CD8-positive, alpha-beta memory T cell (primary cell): ENCODE measurements at places on chromosomes 11 and 22. TPM values are rescaled to one million over a fixed set of nuclear protein-coding genes. Genes with fewer than 3 reads are reported as not detected.

Gene ZP1
- total RNA-seq: not detected

Gene MMP8
- not detected for total RNA-seq

Gene OOSP4B
- total RNA-seq: not detected

Gene DNAL4
- total RNA-seq: 9.6 TPM

Gene C11orf86
- total RNA-seq: not detected

Gene DRAP1
- 94.6 TPM for total RNA-seq

Gene SLCO2B1
- 0.98 TPM for total RNA-seq

Gene LARGE1
- total RNA-seq: 0.27 TPM

Gene BBS1
- total RNA-seq: 21.2 TPM

DNA sequence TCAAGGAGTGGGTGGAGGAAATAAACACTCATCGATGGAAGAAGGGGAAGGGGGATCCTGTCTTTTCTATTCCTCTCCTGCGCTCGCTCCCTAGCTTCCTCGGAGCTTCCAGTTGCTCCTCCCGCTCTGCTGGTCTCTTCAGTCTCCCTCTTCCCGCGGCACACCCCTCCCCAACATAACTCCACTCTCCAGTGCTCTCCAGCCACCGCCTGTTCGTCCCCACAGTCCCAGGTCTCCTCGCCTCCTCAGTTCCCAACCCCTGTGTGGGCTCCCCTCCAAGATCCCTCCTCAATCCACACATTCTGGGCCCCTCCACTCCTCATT is 438 bp downstream of the ZW10 start:
- DNase-seq: no peak

GRCh38 chr11:66851698-66852465 is 5.0 kb upstream of the LRFN4 start:
- DNase-seq: peak; percentile 13

DNA sequence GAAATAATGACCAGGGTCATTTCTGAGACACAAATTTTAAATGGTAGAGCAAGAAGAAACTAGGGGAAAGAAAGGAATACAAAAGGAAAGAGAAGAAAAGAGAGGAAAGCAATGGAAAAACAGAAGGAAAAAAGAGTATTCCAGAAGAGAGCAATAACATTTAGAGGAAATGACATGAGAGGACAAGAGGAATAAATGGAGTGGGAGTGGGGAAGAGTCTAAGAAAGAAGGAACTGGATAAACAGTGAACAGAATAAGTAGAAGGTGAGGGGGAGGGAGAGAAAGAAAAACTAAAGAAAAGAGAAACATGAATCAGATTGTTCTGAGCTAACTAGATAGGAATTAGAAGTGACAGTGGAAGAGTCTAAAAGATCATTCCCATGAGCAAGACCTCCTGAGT is 28.4 kb downstream of the PRDM10 start:
- no peak for DNase-seq

DNA sequence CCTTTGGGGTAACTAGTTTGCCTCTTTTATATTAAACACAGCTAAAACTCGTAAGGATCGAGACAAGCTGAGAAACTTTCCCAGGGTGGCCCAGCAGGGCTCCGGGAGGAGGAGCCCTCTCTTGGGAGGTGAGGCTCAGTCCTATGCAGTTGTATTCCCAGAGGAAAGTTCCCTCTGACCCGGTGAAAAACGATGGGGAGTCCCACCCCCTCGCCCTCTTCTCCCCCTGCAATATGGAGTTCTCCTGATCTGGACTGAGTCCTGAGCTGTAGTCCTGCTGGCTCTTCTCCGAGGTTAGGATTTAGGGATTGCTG is 1.3 kb downstream of the NTM start:
- no peak for DNase-seq

DNA sequence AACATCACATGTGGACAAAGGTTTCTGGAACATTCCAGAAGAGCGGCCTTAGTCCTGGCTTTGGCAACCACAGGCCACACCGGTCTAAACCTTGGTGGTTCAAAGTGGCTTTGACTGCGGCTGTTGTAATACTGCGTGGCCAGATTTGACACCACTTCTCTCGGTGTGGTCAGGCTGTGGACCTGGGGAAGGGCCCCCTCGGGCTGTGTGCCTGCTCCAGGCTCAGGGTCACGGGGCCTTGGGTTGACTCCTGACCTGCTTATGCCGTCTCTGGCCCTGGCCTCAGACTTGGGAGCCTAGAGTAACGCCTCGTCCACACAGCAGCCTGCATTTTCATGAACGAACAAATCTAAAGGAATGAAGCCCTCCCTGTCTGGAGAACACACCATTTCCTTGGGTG is 118.0 kb downstream of the PHF21B start:
- DNase-seq: no peak

DNA sequence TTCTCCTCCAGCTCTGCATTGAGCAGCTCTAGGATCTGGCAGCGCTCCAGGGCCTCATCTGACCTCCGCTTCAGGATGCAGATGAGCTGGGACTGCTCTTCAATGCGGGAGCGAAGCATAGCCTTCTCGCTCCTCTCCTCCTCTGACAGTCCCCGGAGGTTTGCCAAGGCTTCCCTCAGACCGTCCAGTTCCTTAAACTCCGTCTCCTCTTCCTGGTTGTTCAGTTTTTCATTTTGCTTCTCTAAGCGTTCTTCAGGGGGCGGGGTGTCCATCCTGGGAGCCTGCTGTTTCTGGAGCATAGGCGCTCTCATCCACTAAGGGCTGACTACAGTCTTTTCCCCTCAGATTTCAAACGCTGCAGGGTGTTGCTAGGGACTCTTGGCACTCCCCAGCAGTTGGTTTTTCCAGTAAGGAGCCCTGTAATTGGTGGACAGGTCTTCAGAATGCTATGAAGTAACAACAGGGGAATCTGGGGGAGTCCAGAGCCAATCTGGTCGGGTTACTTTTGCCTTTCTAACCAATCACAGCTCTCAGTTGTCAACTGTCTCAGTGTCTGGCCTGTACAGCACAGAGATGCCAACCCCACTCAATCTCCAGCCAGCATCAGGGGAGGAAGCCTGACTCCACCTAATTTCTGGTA is at the start of gene CCDC89:
Gene CCDC89, minus strand, starts transcription at position 376 of the 640 bp plus-strand sequence. Its CDS starts 65 bp downstream, at position 311.
- no peak for DNase-seq

DNA sequence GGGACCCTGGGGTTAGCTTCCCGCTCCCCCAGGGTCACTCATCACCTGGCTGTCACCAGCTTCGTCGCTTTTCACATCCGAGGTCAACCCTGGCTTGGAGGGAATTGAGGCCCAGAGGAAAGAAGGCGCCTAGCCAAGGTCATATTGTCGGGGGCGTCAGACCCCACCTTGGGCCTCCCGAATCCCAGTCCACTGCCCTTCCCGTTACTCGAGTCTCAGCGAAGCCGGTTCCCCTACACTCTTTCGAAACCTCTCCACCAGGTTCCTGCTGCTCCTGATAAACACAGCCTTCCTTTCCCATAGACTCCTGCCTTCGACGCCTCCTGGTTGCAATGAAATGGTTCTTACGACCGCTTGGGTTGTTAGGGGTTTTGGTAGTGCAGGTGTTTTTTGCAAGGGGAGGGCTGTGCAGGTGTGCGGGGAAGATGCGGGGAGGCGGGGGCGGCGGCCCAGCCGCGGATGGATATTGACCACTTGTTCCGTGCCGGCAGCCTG is 642 bp downstream of the NAA40 start:
- no peak for DNase-seq

DNA sequence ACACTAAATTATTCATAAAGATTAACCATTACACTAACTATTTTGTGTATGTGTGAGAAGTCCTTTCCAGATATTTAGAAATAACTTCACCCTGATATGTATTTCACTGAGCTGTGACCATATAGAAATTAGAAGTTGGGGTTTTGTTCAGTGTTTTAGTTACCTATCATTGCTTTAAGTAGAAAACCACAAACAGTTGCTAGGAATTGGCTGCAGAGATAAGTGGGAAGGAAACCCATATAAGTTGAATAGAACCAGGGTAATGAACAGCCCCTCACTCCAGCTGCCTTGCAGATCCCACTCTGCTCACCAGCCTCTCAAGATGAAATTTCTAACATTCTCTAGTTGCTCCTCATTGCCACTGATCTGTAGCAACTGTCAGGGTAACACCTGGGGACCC is 10.3 kb downstream of the SRSF8 start:
- DNase-seq: no peak

DNA sequence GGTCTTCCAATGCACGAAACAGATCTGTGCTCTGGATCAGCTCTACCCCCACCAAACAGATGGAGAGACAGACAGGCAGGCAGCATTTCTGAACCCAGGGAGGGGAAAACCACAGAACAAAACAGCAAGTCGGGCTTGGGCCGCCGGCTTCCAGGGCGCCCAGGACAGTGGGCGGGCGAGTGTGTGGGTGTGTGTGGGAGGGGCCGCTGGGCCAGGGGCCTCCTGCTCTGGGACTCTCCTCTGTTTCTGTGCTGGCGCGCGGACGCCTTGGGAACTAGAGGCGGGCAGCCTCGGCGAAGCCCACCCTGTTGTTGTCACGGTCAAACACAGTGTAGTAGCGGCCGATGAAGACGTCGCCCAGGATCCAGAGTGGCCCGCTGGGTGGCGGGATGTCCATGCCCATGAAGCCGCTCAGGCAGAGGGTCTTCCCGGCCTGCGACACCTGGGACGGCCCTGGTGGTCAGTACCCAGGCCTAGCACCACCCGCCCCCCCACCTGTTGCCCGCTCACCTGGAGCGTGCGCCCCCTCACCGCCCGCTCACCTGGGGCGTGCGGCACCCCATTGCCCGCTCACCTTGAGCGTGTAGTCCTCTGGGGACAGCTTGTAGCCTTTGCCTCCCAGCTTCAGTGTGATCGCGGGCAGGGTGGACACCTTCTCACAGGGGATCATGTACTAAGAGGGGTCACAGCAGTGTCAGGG is 3.0 kb upstream of the IFITM10 start:
- no peak for DNase-seq
